ENCODE measurements at places on chromosomes 12 and 14. TPM values are rescaled to one million over a fixed set of nuclear protein-coding genes. Genes with fewer than 3 reads are reported as not detected.

DNA sequence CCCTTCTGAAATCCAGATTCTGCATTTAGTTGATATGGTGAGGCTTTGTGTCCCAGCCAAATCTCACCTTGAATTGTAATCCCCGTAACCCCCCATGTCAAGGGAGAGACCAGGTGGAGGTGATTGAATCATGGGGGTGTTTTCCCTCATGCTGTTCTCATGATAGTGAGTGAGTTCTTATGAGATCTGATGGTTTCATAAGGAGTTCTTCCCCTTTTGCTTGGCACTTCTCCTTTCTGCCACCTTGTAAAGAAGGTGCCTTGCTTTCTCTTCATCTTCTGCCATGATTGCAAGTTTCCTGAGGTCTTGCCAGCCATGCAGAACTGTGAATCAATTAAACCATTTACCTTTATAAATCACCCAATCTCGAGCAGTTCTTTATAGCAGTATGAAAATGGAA, 23.1 kb upstream of the C12orf42 start:
- no peak for DNase-seq

DNA sequence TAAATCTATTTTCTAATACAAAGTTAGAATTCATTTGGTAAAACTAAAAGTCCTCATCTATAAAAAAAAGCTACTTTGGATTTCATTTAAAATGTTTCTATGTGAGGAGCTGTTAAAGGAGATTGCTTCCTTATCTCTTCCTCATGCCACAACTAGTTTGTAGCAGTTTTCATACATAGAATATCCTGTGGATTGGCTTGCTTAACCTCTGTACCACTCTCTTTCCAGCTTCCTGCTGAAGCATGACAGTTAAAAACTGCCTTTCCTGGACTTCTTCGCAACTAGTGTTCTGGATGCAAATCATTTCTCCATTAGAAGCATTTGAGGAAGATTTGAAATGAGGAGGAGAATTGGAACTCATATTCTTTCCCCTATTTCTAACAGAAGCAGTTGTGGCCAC, 49.6 kb downstream of the ST8SIA1 start:
- DNase-seq: no peak

Gene SERPINA5
- total RNA-seq: 4.5 TPM

Gene OTUB2
- 7.2 TPM for total RNA-seq

DNA sequence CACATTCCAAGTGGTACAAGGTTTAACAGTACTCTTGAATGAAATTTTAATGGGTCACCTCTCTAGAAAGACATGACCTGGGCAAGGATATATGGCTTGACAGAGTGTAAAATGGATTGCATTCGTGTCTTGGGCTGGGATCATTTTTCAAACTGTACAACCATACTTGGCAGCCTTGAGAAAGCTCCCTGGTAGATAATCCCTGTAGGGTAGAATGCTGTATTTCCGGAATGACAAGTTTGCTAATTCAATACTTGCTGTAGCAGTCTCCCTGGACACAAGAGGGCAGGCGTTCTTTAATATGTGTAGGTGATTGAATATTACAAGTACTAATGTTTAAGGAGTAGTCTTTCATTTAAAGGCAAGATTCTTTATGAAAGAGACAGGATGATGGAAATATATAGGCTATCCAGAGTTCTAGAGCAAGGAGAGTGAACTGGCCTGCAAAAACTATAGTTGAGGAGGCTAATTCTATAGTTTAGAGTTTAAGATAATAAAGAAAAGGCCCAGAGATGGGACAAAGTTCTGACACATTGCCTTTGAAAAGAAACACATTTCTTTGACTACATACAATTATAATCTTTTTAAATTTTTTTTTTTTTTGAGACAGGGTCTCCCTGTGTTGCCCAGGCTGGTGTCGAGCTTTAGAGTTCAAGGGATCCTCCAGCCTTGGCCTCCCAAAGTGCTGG, 53.4 kb downstream of the PLBD1 start:
- no peak for DNase-seq
